ENCODE measurements at places on chromosomes 7 and 10. TPM values are rescaled to one million over a fixed set of nuclear protein-coding genes. Genes with fewer than 3 reads are reported as not detected.

DNA sequence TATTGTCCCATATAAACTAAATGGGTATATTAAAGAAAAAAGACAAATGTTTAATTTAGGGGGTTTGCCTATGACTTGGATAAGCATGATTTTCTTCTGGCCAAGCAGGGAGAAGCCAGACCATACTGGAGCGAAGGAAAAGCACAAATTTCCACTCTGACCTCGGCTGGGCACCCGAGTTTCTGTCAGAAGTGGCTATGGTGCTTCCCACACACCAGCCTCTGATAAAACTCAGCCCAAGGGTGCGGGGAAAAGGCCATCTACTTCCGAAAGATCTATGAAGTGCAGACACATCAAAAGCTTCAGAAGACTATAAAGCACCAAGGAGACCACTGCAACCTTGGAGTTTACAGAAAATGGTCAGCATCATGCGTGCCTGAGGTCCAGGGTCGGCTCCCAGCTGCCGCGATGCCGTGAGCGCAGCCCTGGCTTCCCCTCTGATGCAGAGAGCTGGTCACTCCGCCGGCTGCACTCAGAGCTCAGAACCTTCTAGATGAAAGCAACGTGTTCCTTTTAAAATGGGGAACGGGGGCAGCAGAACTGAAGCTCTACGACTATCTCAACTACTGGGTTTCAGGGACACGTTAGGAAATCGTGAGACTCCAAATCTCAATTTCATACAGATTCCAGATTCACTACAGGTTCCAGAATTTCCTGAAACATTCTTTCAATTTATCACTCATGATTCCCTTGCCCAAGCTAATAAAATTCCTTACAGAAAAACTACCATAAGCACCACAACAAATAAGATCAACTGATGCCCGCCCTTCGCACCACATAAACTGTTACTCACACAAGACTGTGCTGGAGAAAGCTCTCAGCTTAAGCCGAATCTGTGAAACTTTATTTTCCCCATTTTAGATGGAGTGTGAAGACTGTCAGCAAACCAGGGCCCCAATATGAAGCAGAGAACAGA lies 84.5 kb downstream of the DIP2C start:
- H3K4me3 ChIP-seq, result no peak overlapping the region
- peaks cover 3% of the 10 kb centered on the region for H3K27me3 ChIP-seq
- no peak for DNase-seq
- H3K27ac ChIP-seq, result no peak overlapping the region

DNA sequence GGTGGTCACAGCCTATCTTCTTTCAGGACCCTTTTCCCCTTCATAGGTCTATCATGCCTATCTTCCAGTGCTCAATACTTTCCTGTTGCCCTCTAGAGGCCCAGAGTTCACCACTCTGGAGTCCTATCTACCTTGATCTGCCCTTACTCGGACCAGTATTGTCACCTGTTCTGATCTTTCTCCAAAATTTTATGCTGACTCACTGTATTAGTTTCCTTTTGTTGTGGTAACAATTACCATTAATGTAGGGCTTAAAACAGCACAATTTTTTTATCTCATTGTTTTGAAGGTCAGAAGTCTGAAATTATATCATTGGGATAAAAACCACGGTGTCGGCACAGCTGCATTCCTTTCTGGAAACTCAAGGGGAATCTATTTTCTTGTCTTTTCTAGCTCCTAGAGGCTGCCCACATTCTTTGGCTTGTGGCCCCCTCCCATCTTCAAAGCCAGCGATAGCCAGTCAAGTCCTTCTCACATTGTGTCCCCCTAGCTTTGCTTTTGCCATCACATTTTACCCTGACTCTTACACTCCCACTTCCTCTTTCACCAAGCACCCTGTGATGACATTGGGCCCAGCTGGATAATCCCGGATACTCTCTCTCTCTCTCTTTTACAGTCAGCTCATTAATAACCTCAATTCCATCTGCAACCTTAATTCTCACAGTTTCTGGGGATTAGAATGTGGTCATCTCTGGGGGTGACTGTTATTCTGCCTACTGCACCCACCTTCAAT lies 54.6 kb downstream of the TFAM start:
- H3K4me3 ChIP-seq, result no peak overlapping the region
- H3K27ac ChIP-seq, result no peak overlapping the region
- no peak for DNase-seq
- H3K36me3 ChIP-seq, result no peaks in the 10 kb centered on the region
- H3K4me1 ChIP-seq, result peaks cover 15% of the 10 kb centered on the region

GRCh38 chr7:141300816-141301215 lies 227.0 kb downstream of the TMEM178B start:
- no peak overlapping the region for H3K4me3 ChIP-seq
- H3K27ac ChIP-seq, result no peak overlapping the region
- no peaks in the 10 kb centered on the region for H3K27me3 ChIP-seq
- H3K36me3 ChIP-seq, result no peaks in the 10 kb centered on the region
- DNase-seq, result no peak
- no peaks in the 10 kb centered on the region for H3K4me1 ChIP-seq

DNA sequence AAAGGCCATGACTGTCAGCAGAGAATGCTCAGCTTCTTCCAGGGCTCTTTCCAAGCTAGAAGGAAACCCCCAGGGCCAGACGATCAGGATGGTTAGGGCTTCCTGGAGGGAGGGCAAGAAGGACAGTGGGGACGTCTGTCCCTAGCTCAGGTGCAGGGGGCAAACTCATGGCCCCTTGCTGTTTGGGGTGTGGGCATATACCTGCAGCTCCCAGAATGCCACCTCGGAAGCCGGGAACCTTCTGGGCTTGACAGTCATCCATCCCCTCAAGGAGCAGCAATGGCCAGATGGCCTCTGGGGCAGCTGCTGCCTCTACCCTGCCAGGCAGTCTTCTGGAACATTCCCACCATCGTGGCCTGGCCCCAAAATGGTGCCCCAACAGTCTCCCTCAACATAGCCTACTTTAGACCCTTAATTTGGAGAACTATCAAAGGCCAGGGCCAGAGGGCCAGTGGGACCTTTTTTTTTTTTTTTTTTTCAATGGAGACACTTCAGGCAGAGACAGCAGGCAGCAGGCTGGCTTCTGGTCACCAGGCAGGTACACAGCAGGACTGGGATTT lies 40.2 kb upstream of the ZMIZ1 start:
- no peak overlapping the region for H3K4me3 ChIP-seq
- H3K4me1 ChIP-seq, result peaks cover 23% of the 10 kb centered on the region
- H3K27me3 ChIP-seq, result no peaks in the 10 kb centered on the region
- H3K36me3 ChIP-seq, result no peaks in the 10 kb centered on the region

- H3K27me3 ChIP-seq, result no peaks in the 10 kb centered on the region
- H3K36me3 ChIP-seq, result no peaks in the 10 kb centered on the region
- DNase-seq, result no peak
- H3K4me3 ChIP-seq, result no peak overlapping the region
- no peaks in the 10 kb centered on the region for H3K4me1 ChIP-seq
These were observed 34.4 kb downstream of the POLR1F start for GRCh38 chr7:19674266-19674960.

DNA sequence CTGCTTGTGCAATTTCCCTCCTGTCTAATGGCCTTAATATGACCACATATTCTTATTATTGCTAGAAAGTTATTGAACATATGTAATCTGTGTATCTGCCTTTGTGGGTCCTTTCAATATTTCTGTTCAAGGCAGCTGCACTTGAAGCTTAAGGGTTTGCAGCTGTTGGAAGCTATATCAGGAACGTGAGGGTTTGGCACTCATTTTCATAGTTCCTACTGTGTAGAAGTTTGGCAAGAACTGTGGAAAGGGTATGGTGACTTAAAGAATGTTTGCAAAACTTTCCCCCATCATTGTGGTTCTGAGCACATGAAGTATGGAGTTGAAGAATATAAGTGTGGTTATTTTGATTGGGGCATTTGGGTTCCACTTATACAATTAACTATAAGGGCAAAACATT lies 144.7 kb upstream of the SEMA3A start:
- no peaks in the 10 kb centered on the region for H3K4me1 ChIP-seq
- no peak overlapping the region for H3K27ac ChIP-seq
- H3K4me3 ChIP-seq, result no peak overlapping the region
- H3K36me3 ChIP-seq, result peaks cover 3% of the 10 kb centered on the region

DNA sequence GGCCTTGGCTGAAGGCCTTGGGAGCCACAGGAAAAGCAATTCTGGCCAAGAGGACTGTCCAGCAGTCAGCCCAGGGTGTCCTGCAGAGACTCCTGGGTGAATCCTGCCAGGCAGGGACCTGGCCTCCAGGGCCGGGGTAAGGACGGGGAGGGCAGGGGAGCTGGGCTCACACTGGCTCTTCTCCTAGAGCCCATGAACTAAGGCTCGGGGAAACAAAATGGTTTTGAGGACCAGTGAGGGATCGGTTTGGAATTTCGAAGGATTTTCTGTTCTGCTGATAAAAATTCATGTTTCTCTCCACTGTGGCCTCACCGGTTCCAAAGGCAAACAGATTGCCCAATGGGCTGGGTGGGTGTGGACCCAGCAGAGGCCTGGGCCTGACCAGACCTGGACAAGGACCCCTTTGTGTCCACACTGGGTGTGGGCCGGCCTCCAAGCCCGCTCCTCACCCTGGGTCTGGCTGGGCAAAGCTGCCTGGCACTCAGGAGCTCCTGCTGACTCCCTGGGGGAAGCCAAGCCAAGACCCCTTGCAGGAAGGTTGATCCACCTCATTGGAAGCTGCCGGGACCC lies 27.3 kb downstream of the FAM20C start:
- H3K36me3 ChIP-seq, result no peaks in the 10 kb centered on the region
- H3K4me1 ChIP-seq, result peaks cover 17% of the 10 kb centered on the region
- no peak overlapping the region for H3K27ac ChIP-seq
- no peaks in the 10 kb centered on the region for H3K27me3 ChIP-seq

DNA sequence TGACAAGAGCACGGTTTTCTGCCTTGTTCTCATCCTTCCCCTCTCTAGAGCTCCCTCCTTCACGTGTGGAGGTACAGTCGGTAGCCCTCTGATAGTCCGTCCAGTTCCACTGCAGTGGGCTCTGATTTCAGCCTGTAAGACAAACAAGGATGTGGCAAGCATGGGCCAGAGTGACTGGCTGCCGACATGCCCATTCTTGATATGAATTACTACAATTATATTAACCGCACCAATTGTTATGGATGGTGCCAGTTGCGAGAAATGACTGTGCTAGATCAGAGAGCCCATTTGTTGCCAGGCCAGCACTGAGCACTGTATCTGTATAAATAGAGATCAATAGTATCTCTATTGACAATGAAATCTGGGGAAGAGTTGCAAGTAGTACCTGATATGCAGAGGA lies 146.6 kb downstream of the CHN2 start:
- peaks cover 25% of the 10 kb centered on the region for H3K4me1 ChIP-seq
- peaks cover 3% of the 10 kb centered on the region for H3K27me3 ChIP-seq
- no peak overlapping the region for H3K27ac ChIP-seq

- no peaks in the 10 kb centered on the region for H3K36me3 ChIP-seq
- H3K4me1 ChIP-seq, result peaks cover 6% of the 10 kb centered on the region
- H3K27me3 ChIP-seq, result peaks cover 55% of the 10 kb centered on the region
- no peak for DNase-seq
These were observed 2.1 kb downstream of the CNNM1 start for GRCh38 chr10:99331207-99331803.

GRCh38 chr10:112360308-112361270 lies 13.3 kb upstream of the ACSL5 start:
- H3K4me1 ChIP-seq, result peaks cover 11% of the 10 kb centered on the region
- no peak overlapping the region for H3K27ac ChIP-seq
- DNase-seq, result no peak
- no peaks in the 10 kb centered on the region for H3K36me3 ChIP-seq
- no peak overlapping the region for H3K4me3 ChIP-seq
- no peaks in the 10 kb centered on the region for H3K27me3 ChIP-seq

Gene CALHM3
- total RNA-seq, result 20.3 TPM

Gene CALML5
- not detected for total RNA-seq

Gene CALML3
- total RNA-seq, result not detected

Gene PLAC9
- 8.2 TPM for total RNA-seq

Measured in type B pancreatic cell (in vitro differentiated cells).